ENCODE measurements at places on chromosomes 1 and 21.
A peak's percentile ranks its signal among the peaks of the same experiment; 100 is the strongest.

- DNase-seq: no peak
Observed at GRCh38 chr1:59349101-59349500, 52.2 kb downstream of the FGGY start.

DNA sequence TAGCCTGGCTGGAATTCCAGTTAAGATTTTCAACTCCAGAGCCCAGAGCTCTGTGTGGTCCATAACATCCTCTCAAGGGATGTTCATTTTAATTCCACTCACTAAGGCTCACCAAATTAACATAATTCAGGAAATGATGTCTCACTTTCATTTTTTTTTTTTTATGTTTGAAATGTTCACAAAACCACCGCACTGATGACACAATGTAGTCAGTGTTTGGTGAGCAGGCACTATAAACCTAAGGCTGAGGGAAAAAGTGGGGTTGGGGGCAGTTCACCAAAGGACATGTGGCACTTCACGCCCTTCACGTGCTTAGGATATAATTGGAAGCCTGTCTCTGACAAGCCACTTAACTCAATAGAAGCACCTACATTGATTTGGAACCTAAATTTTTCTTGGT, 177.3 kb upstream of the CAMK1G start:
- no peak for DNase-seq

DNA sequence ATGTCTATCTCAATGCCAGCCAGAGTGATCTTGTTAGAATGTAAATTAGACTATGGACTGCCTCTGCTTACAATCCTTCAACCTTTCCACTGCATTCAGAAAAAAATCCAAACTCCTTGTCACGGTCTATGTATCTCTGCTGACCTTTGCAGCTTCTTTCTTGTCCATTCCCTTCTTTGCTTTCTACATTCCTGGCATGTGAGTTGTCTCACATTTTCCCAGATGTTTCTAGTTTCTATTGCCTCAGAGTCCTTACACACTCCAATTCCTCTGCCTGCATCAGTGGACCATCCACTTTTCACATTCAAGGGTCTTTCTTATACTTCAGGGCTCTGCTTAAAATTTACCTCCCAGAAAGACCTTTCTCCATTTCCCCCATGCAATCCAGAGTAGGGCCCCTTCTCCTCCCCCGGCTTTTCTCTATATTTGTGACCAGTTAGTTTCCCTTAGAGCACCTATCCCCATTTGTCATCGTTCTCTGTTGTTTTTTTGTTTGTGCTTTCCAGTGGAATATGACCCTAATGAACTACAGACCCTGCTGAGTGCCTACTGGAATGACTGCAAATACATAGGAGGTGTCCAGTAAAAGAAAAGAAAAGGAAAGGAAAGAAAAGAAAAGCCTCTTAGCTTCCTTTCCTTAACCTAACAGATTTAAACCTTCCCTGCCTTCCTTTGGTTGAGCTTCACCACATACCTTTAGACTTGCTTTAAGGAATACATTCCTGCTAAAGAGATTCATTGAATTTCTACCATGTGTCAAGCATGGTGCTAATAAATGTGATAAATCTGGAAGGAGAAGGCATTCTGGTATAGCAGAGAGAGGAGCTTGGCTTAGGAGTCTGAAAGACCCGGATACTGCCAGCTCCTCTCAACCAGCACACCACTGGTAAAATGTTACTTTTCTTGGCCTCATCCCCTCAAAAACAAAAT, 102.0 kb downstream of the DIRAS3 start:
- no peak for DNase-seq

DNA sequence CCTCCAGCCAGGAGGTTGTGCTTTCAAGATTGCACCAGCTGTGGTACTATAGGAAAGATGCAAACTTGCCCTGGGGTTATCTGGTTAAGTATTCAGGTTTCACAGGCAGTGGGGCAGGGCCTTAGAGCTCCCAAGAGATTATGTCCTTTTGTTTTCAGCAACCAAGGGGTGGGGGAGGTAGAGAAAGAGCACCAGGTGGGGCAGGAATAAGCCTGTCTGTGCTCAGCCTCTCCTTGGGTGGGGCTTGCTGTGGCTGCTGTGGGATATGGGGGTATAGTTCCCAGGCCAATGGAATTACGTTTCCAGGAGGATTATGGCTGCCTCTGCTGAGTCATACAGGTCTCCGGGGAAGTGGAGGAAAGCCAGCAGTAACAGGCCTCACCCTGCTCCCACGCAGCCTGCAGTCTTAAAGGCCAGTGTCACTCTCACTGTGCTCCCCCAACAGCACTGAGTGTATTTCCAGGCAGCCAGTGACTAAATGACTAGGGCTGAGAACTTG, 508.6 kb downstream of the RWDD3 start:
- DNase-seq: no peak

DNA sequence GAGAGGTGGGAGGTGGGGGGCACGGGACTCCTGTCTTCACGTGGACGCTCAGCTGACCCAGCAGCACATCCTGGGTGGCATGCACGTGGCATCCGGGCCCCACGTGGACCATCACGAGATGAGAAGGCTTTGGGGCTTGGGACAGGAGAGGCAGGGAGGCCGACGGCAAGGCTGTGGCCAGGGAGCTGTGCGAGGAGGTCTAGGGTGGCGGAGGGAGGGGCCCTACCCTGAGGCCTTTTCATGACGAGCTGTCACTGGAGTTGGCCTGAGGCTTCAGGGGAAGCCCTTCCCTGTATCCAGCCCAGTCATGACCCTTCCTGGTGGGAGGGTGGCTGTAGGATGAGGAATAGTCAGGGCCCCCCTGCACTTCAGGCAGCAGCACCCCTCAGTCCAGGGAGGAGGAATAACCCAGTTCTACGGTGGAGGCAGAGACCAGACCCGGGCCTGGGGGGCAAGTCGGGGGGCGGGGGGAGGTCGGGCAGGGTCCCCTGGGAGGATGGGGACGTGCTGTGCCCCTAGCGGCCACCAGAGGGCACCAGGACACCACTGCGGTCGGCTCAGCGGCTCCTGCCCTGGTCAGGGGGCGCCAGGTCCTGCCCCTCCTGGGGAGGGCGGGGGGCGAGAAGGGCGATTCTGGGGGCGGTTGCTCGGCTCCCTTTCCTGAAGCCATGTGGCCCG, 2.0 kb upstream of the PERM1 start:
- peak; percentile 28 for DNase-seq

GRCh38 chr1:30601316-30602085, 121.9 kb downstream of the MATN1 start:
- DNase-seq: no peak

GRCh38 chr1:62076286-62076685, 118.4 kb upstream of the L1TD1 start:
- no peak for DNase-seq

GRCh38 chr1:215114154-215114933, 31.8 kb downstream of the KCNK2 start:
- no peak for DNase-seq

GRCh38 chr1:3868464-3869006, 11.3 kb downstream of the DFFB start:
- no peak for DNase-seq

- DNase-seq: peak; percentile 80
Observed at GRCh38 chr1:111653709-111654108, 34.1 kb downstream of the RAP1A start.

- DNase-seq: no peak
Observed at GRCh38 chr1:200082329-200082728, 54.8 kb downstream of the NR5A2 start.

DNA sequence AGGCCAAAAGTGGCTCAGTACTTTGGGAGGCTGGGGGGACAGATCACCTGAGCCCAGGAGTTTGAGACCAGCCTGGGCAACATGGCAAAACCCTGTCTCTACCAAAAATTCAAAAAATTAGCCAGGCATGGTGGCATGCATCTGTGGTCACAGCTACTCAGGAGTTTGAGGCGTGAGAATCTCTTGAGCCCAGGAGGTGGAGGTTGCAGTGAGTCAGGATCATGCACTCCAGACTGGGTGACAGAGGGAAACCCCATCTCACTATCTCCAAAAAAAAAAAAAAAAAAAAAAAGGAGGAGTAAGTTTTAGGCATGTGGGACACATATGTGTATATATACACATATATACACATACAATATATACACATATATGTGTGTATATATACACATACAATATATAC, 165.3 kb upstream of the DPYD start:
- DNase-seq: no peak

GRCh38 chr1:27599605-27600497, 4.1 kb downstream of the AHDC1 start:
- DNase-seq: no peak

GRCh38 chr1:66490816-66491215, 43.1 kb upstream of the SGIP1 start:
- DNase-seq: no peak

DNA sequence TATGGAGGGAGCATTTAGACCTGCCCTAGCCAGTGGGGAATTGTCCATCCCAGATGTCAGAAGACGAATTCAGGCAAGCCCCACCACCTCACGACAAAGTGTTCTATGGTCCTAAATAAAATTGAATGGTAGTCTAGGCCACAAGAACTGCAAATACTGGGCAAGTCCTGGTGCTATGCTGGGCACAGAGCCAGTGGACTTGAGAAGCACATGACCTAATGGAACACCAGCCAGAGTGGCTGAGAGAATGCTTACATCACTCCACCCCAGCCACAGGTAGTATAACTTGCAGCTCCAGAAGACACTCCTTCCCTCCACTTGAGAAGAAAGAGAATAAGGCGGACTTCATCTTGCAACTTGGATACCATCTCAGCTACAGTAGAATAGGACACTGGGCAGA, 567.3 kb upstream of the CXADR start:
- DNase-seq: no peak

GRCh38 chr1:30877205-30877912, 31.2 kb downstream of the SDC3 start:
- peak; percentile 68 for DNase-seq

DNA sequence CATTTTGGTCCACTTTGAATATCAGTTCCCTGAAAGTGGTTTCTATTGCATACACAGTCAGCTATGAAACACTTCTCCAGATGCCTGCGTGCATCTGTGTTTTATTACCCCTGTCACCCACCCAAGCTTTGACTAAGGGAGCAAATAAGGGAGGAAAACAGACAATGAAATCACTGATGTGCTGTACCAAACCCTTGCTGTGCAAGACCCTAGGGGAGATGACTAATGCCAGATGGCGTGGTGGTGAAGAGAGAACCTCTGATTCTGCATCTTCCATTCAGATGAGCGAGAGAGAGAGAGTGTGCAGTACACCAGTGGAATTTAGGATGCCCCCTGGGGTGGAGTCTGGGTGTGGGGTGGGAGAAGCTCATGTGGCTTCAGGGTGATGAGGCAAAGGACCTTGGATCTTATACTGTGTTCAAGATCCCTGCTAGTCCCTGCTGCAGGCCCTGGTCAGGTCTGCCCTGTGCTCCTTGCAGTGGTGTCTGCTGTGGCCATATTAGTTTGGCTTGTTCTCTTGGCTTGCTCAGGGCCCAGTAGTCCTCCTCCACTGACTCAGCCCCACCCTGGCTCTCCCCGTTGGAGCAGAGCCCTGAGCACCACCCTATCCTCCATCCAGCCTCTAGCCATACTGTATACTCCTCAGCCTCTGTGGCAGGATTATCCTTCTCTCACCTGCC, 18.5 kb downstream of the CLCA1 start:
- no peak for DNase-seq

GRCh38 chr1:36134031-36134430, 9.0 kb upstream of the COL8A2 start:
- no peak for DNase-seq

DNA sequence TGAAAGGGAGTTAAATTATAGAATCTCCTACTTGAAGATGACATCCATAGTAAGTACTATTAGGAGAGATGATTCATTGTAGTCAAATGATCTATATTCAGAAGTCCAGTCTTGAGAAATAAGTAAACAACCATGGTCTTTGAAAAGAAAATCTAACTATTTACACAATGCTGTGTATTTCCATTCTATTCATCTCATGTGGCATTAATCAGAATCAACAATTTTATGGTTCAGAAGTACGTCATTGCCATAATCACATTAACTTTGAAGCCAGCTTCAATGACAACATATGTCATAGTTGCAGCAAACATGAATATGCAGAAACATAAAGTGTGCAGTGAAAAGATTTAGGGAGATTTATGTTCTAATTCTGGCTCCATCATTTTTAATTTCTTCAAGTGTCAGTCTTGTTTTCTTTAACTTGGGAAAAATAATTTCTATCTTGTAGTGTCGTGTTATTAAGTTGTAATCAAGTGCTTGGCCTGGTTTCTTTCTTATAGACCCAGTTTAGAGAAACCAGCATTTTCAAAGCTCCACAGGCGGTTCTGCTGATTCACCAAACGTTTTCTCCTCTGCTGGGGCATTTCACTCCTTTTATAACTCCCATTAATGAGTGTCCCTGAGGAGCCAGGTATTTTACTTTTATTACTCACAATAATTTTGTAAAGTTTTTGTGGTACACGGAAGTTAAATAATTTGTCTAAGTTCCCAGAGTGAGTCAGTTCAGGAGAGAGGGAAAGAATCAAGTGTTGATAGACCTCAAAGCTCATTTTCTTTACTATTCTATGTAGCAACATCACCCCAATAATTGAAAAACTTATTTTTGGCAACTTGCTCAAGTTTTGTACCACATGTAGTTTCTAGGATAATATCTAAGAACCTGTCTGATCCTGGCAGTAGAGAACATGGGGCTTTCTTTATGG, 35.9 kb upstream of the PTGS2 start:
- DNase-seq: no peak

DNA sequence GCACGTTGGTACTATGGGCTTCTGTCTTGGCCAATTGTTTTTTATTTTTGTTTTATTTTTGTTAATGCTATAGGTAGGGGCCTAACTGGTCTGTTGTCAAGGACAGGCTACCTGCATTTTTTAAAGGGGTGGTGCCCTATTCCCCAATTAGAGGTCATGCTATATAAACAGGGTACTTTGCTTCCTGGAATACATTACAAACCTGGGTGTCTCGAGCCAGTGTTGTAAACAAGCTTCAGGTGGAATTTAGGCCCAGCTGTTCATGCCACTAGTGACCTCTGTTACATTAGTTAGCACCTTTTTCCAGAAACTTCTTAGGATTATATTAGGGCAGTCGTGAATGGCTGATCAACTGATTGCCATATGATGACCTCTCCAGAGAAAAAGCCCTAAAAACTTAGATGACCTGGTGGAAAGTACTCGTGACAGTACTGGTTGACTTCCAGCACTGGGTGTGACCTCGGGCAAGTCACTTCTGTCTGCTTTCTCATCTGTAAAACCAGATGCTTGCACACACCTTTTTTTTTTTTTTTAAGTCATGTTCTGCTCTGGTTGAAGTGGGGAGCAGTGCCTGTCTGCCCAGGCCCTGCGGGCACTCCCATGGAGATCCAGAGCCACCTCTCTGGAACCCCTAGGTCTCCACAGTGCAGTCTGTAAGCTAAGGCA, 46.5 kb downstream of the ELK4 start:
- no peak for DNase-seq

- DNase-seq: no peak
Observed at GRCh38 chr1:8127171-8127641, 101.1 kb upstream of the ERRFI1 start.

- no peak for DNase-seq
Observed at GRCh38 chr1:99992044-99992722, 22.4 kb downstream of the SLC35A3 start.

- no peak for DNase-seq
Observed at GRCh38 chr1:96072021-96072420, 649.6 kb upstream of the PTBP2 start.

GRCh38 chr1:116804736-116805135, 50.5 kb downstream of the CD2 start:
- DNase-seq: no peak
